ENCODE measurements at places on chromosomes 1 and 21.

GRCh38 chr1:113534875-113535274 lies 144.6 kb downstream of the MAGI3 start:
- no peak for DNase-seq

GRCh38 chr1:48596046-48596445 lies 124.0 kb upstream of the SPATA6 start:
- no peak for DNase-seq

DNA sequence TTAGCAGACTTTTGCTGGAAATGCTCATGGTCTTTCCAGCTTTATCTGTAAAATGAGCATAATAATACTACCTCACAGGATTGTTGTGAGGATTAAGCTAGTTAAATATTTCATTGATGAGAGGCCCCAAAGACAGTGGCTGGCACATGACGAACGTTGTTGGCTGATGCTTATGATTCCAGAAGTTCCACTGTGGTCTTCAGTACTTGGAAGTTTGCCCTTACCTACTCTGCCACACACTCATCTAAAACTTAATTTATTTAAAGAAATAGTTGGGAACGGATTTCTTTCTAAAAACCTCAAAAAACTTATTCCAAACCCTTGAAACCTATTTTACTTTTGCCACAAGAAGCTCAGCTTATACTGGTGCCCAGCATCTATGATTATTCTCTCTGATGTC lies 170.7 kb downstream of the DHRS3 start:
- no peak for DNase-seq

GRCh38 chr1:231931846-231932454 lies 305.4 kb downstream of the DISC1 start:
- DNase-seq, result peak; percentile 24

DNA sequence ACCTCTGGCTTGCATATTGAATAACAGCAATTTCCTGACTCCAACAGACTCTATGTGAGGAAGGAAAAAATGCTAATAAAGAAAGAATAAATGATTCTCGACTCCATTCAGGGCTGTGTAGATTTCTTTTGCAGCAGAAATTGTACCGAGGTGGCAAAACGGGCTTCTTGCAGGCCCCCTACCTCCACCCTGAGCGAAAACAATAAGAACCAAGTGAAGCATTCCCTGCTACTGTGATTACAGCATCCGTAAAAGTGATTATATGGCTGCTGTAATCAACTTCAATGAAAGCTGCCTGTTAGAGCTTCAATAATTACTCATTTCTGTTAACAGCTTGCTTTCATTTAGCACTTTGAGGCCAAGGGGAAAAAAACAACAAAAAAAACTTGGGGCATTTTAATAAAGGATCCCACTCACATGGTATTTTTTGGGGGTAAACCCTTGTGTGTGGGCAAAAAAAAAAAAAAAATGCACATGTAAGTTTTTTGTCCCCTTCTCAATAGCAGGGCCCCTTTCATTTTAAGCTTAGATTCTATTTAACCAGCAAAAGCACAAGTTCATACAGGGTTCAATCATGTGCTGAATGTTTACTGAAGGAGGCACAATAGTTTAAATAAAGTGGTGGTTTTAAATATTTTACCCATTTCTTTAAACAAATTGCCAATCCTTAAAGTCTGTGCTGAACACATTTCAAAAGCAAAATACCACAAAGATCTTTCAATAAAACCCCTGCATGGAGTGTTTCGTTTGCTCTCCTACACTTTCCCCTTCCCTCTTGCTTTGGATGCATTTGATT lies 271.6 kb downstream of the LMO4 start:
- DNase-seq, result no peak

DNA sequence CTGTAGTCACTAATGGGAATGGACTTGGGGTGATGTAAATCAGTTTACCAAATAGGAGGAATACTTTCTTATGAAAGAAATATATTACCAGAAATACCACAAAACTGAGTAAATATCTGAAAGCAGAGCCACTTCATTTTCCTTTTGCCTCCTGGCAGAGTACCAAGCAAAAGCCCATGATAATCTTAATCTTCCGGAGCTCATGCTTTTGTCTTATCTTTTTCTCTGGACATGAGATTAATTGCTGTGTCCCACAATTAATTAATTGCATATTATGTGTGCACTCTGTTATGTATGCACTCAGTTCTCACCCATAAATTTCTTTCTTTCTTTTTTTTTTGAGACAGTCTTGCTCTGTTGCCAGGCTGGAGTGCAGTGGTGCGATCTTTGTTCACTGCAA lies 94.1 kb upstream of the PDE4B start:
- DNase-seq, result no peak

DNA sequence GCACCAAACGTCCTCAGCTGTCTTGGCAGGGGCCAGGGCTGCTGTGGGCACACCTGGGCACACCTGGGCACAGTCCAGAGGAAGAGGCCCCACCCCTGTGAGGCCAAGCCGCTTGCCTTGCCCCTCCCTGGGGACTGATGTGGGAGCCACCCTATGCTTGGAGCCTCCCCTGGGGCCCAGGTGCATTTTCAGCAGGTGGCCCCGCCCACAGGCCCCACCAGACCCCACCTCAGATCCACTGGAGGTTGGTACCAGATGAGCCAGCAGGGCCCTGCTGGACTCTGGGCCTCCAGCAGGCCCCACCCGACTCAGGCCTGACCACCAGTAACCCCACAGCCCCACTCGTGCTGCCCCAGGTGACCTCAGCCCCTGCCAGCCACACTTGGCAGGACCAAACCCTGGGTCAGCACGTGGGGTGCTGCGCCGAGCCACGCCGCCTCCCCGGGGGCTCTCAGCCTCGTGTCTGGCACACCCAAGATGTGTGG lies 8.8 kb downstream of the SLC19A1 start:
- DNase-seq, result no peak

DNA sequence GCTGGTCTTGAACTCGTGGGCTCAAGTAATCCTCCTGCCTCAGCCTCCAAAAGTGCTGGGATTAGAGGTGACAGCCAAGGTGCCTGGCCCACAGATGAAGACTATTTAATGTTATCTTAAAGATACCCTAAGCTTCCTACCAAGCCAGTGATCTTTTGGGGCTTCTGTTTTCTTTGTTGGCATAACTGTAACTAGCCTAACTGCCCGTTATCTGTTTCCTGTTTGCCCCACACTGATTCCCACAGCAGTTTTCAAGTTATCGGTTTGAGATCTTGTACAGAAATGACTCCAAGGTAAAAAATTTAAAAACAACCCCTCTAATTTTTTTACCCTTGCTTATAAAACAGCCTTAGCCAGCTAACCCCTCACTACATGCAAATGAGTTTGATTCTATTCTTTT lies 12.4 kb downstream of the SELL start:
- no peak for DNase-seq

GRCh38 chr21:31257265-31257664 lies 86.8 kb downstream of the TIAM1 start:
- DNase-seq, result no peak

DNA sequence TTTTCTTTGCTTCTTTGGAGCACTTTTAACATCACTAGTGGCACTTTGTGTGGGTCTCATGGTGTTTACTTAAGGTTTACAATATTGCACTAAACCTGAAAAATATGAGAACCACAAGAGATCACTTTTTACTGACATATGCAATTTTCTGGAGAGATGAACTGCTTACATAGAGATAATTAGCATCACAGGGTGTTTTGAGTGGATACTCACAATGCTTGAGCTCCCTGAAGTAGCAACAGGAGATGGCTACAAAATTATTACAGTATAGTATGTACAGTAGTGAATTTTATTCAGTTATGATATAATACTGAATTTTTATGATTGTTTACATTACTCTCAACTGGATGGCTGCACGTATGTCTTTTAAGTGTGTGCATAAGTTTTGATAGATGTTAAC lies 22.6 kb downstream of the RPRD2 start:
- DNase-seq, result no peak

- DNase-seq, result no peak
Measured at GRCh38 chr1:156497743-156498431, 2.7 kb downstream of the MEF2D start.

DNA sequence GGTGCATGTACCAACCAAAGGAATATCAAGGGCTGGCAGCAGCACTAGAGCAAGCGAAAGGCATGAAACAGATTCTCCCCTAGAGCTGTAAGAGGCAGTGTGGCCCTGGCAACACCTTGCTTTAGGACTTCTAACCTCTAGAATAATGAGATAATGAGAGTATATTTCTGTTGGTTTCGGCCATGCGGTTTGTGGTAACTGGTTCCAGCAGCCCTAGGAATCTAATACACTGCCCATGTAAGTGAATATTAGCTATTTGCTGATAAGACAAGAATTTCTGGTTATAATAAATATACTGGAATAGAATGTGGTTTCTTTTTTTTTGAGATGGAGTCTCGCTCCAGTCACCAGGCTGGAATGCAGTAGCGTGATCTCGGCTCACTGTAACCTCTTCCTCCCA lies 199.4 kb downstream of the GABPA start:
- DNase-seq, result no peak

- peak; percentile 28 for DNase-seq
Measured at GRCh38 chr1:52867087-52867863, 24.7 kb downstream of the ZYG11A start.

- DNase-seq, result no peak
Measured at GRCh38 chr1:26758358-26758757, 29.4 kb upstream of the PIGV start.

Measured in germinal center (tissue), 1 donor.